ENCODE measurements at places on chromosomes 6 and 20.
A peak's percentile ranks its signal among the peaks of the same experiment; 100 is the strongest.

- H3K4me3 ChIP-seq, result no peak within 1 kb of the TSS
- peaks cover 2% of the 10 kb centered on the region for H3K4me1 ChIP-seq
- H3K36me3 ChIP-seq, result no peaks in the 10 kb centered on the region
- no peak within 1 kb of the TSS for H3K27ac ChIP-seq
- H3K27me3 ChIP-seq, result peaks cover 18% of the 10 kb centered on the region
- no peak for DNase-seq
These were observed at the start of gene TREM2 for GRCh38 chr6:41162687-41163418. Gene TREM2 (minus strand): TSS chr6:41163116. CDS start chr6:41163082, 34 bp downstream.

GRCh38 chr6:119768201-119768600 lies 418.6 kb upstream of the MAN1A1 start:
- no peaks in the 10 kb centered on the region for H3K36me3 ChIP-seq
- no peak for DNase-seq
- H3K4me1 ChIP-seq, result no peaks in the 10 kb centered on the region
- H3K4me3 ChIP-seq, result no peak overlapping the region
- no peak overlapping the region for H3K27ac ChIP-seq

GRCh38 chr6:72798196-72798595 lies 176.3 kb downstream of the KCNQ5 start:
- DNase-seq, result peak; percentile 60
- no peak overlapping the region for H3K27ac ChIP-seq
- H3K27me3 ChIP-seq, result no peaks in the 10 kb centered on the region

- DNase-seq, result no peak
- H3K27me3 ChIP-seq, result no peaks in the 10 kb centered on the region
- H3K4me1 ChIP-seq, result no peaks in the 10 kb centered on the region
- no peaks in the 10 kb centered on the region for H3K36me3 ChIP-seq
These were observed 225.6 kb upstream of the JARID2 start for GRCh38 chr6:15020119-15020770.

- peaks cover 6% of the 10 kb centered on the region for H3K36me3 ChIP-seq
- peaks cover 2% of the 10 kb centered on the region for H3K4me1 ChIP-seq
- H3K4me3 ChIP-seq, result no peak overlapping the region
- no peaks in the 10 kb centered on the region for H3K27me3 ChIP-seq
- DNase-seq, result no peak
- no peak overlapping the region for H3K27ac ChIP-seq
These were observed 162.6 kb downstream of the CARMIL1 start for GRCh38 chr6:25441663-25442270.

GRCh38 chr20:47466213-47466612 lies 35.5 kb upstream of the NCOA3 start:
- DNase-seq, result no peak
- H3K27me3 ChIP-seq, result no peaks in the 10 kb centered on the region
- peaks cover 1% of the 10 kb centered on the region for H3K4me1 ChIP-seq
- H3K36me3 ChIP-seq, result no peaks in the 10 kb centered on the region
- H3K27ac ChIP-seq, result no peak overlapping the region

- peaks cover 7% of the 10 kb centered on the region for H3K36me3 ChIP-seq
- DNase-seq, result no peak
- H3K4me1 ChIP-seq, result peaks cover 11% of the 10 kb centered on the region
These were observed 14.7 kb downstream of the FAM110A start for GRCh38 chr20:848193-848592.

DNA sequence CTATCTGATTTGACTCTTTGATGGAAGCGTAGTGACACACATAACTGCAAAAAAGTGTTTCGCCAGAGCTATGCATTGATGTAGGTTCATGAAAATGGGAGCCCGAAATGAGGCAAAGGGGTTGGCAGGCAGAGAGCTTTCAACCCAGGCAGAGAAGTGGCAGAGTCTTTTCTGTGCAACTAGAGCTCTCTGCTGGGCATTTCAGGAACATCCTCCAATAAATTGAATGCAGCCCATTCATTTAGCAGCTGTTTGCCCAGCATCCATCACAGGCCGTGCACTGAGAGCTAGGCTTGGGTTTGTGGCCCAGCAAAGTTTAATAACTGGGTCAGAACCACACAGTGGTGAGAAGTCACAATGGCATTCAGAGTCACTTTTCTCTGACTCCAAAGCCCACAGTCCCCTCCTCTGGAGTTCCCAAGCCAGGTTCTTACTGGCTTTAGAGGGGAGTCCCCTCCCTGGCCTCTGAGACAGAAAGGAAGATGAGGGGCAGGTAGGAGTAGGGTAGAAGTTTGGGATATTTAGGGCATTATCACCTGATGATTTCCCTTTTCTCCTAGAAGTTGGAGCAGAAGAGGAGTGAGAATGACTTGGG lies 31.8 kb upstream of the ELMO2 start:
- peak; percentile 34 for DNase-seq
- no peaks in the 10 kb centered on the region for H3K36me3 ChIP-seq
- H3K27ac ChIP-seq, result no peak overlapping the region

GRCh38 chr6:84752118-84752850 lies 12.1 kb downstream of the TBX18 start:
- H3K27ac ChIP-seq, result no peak overlapping the region
- no peak overlapping the region for H3K4me3 ChIP-seq
- peaks cover 2% of the 10 kb centered on the region for H3K4me1 ChIP-seq
- no peaks in the 10 kb centered on the region for H3K27me3 ChIP-seq
- peaks cover 89% of the 10 kb centered on the region for H3K36me3 ChIP-seq

- H3K4me3 ChIP-seq, result no peak overlapping the region
- H3K36me3 ChIP-seq, result no peaks in the 10 kb centered on the region
- peak; percentile 45 for DNase-seq
- no peaks in the 10 kb centered on the region for H3K27me3 ChIP-seq
- peak overlapping the region; percentile 67 for H3K27ac ChIP-seq
- H3K4me1 ChIP-seq, result peaks cover 8% of the 10 kb centered on the region
These were observed 5.6 kb upstream of the VNN2 start for GRCh38 chr6:132763269-132763668.

- peaks cover 40% of the 10 kb centered on the region for H3K4me1 ChIP-seq
- peak overlapping the region; percentile 95 for H3K27ac ChIP-seq
- peaks cover 64% of the 10 kb centered on the region for H3K36me3 ChIP-seq
- DNase-seq, result peak; percentile 93
These were observed 1.2 kb downstream of the SLC2A4RG start for GRCh38 chr20:63740627-63741353.

GRCh38 chr6:138198430-138199091 lies 19.7 kb downstream of the PBOV1 start:
- H3K4me1 ChIP-seq, result no peaks in the 10 kb centered on the region
- DNase-seq, result no peak
- H3K36me3 ChIP-seq, result no peaks in the 10 kb centered on the region
- no peak overlapping the region for H3K27ac ChIP-seq
- peaks cover 4% of the 10 kb centered on the region for H3K27me3 ChIP-seq

- DNase-seq, result peak; percentile 13
- H3K4me1 ChIP-seq, result peaks cover 8% of the 10 kb centered on the region
These were observed 208.9 kb upstream of the SNX9 start for GRCh38 chr6:157614026-157614568.

GRCh38 chr20:2451939-2452732 lies 18.5 kb downstream of the SNRPB start:
- peak; percentile 65 for DNase-seq
- H3K4me3 ChIP-seq, result no peak overlapping the region

GRCh38 chr20:17810062-17810631 lies 110.4 kb downstream of the BANF2 start:
- no peak overlapping the region for H3K27ac ChIP-seq
- no peak overlapping the region for H3K4me3 ChIP-seq
- no peaks in the 10 kb centered on the region for H3K36me3 ChIP-seq
- peak; percentile 55 for DNase-seq
- H3K27me3 ChIP-seq, result no peaks in the 10 kb centered on the region

- peaks cover 45% of the 10 kb centered on the region for H3K27me3 ChIP-seq
- peaks cover 20% of the 10 kb centered on the region for H3K4me1 ChIP-seq
- no peaks in the 10 kb centered on the region for H3K36me3 ChIP-seq
- H3K4me3 ChIP-seq, result peak within 1 kb of the TSS; percentile 67
- H3K27ac ChIP-seq, result no peak within 1 kb of the TSS
These were observed at the start of gene CPNE5 for GRCh38 chr6:36838896-36839748. Gene CPNE5 (minus strand): TSS chr6:36839444. CDS start chr6:36839377, 67 bp downstream.

DNA sequence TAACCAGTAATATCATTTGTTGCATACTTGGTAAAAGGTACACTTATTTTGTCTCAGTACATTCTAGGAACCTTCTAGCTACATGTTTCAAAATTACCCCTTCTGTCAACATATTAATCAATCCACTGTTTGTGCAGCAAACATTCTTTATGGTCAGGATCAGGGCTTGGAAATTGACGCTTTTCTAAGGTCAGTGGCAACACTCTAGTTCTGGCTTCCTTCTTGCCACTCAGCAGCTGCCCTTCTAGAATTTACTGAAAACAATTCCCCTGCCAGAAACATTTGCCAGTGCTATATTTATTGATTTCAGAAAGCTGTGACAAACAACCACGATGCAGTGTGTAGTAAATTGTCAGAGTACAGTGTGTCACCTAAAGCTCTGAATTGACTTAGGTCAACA lies 84.7 kb upstream of the FBXL4 start:
- H3K4me1 ChIP-seq, result no peaks in the 10 kb centered on the region
- no peak for DNase-seq
- H3K4me3 ChIP-seq, result no peak overlapping the region
- no peak overlapping the region for H3K27ac ChIP-seq
- peaks cover 1% of the 10 kb centered on the region for H3K27me3 ChIP-seq

DNA sequence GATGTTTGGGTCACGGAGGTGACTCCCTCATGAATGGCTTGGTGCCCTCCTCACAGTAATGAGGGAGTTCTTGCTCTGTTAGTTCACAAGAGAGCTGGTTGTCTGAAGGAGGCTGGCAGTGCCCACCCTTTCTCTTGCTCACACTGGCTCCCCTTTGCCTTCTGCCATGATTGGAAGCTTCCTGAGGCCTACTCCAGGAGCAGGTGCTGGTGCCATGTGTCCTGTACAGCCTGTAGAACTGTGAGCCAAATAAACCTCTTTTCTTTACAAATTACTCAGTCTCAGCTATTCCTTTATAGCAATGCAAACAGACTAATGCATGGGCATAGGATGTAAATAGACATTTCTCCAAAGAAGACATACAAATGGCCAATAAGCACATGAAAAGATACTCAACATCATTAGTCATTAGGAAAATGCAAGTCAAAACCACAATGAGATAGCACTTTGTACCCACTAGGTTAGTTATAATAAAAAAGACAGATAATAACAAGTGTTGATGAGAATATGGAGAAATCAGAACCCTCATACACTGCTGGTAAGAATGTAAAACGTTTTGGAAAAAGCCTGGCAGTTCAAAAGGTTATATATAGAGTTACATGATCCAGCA lies 17.7 kb downstream of the C20orf203 start:
- H3K36me3 ChIP-seq, result no peaks in the 10 kb centered on the region
- DNase-seq, result no peak
- peaks cover 6% of the 10 kb centered on the region for H3K27me3 ChIP-seq
- peaks cover 2% of the 10 kb centered on the region for H3K4me1 ChIP-seq
- no peak overlapping the region for H3K4me3 ChIP-seq

DNA sequence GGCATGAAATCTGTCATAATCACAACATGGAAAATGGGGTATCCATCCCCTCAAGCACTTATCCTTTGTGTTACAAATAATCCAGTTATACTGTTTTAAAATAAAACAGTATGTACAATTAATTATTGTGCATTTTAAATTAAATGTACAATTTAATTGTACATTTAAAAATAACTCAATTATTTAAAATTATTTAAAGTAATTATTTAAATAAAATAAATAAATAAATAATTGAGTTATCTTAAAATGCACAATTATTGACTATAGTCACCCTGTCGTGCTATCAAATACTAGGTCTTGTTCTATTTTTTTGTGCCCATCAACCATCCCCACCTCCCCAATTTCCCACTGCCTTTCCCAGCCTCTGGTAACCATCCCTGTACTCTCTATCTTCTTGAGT lies 66.9 kb upstream of the KCNG1 start:
- DNase-seq, result no peak
- peaks cover 70% of the 10 kb centered on the region for H3K27me3 ChIP-seq
- no peaks in the 10 kb centered on the region for H3K36me3 ChIP-seq
- H3K4me3 ChIP-seq, result no peak overlapping the region

GRCh38 chr6:6546318-6547109 lies 42.0 kb upstream of the LY86 start:
- peaks cover 9% of the 10 kb centered on the region for H3K4me1 ChIP-seq
- H3K36me3 ChIP-seq, result no peaks in the 10 kb centered on the region
- peak overlapping the region; percentile 49 for H3K4me3 ChIP-seq
- peaks cover 23% of the 10 kb centered on the region for H3K27me3 ChIP-seq

DNA sequence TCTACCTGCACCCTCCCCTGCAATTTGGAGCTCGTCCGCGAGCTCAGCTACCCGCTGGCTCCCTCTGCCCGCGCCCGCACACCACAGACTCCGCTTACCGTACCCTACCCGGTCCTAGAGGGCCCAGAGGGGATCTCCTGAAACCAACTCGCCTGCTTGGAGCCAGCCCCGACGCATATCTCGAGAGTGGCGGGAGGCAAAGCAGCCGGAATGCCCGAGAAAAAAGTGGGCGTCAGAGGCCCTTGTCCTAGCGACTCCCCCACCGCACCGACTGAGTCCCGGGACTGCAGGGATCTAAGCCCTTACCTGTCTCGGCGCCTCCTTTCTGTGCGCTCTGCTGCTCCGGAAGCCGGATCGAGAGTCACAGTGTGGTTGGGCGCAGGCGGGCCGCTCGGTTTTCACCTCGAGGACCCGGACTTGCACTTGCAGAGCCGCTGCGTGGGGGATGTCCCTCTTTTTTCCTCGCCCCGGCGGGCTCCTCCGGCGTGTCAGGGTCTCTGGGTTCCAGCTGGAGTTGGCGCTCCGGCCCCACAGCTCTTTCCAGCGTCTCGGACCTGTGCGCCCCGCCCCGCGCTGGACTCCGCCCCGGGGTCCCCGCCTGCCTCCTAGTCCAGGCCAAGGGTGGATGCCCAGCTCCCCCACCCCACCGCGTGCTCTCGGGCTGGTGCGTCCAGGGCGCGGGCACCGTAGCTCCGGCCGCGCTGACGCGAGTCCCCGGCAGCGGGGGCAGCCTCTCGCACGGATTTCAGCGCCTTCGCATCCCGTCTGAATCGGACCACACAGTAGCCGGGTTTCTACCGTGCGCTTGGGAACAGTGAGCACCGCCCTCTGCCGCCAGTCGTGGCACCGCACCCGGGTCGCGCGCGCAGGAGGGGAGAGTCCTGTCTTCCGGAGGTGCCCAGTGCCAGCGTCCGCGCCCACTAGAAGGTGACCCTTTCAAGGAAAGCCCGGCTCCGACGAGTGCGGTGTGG lies at the start of gene PROKR2:
TSS of gene PROKR2 (minus strand) at position 767 of the 971 bp plus-strand sequence. CDS start 2,585 bp downstream, outside the sequence.
- H3K27me3 ChIP-seq, result peaks cover 50% of the 10 kb centered on the region
- no peak within 1 kb of the TSS for H3K4me3 ChIP-seq
- DNase-seq, result peak; percentile 4

- no peaks in the 10 kb centered on the region for H3K36me3 ChIP-seq
- no peaks in the 10 kb centered on the region for H3K4me1 ChIP-seq
- DNase-seq, result no peak
These were observed 112.1 kb downstream of the TOX2 start for GRCh38 chr20:44026647-44027342.

- no peaks in the 10 kb centered on the region for H3K36me3 ChIP-seq
- DNase-seq, result peak; percentile 28
- no peak overlapping the region for H3K4me3 ChIP-seq
- H3K27ac ChIP-seq, result no peak overlapping the region
These were observed 57.4 kb downstream of the SLC24A3 start for GRCh38 chr20:19269737-19270340.

DNA sequence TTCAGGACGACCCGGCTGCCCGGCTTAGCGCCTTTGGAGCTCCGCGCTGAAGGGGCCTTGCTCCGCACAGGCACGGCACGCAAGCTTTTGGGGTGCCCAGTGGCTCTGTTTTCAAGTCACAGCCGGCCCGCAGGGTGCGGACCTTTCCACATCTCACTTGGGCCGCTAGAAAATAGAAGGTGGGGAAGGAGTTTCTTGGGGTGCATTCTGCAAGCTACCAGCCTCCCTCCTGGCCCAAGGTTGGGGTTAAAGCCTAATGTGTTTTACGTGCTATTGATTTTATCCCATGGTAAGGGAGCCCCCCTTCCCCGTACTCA lies 561 bp downstream of the KAT14 start:
- peak overlapping the region; percentile 94 for H3K4me3 ChIP-seq
- no peak for DNase-seq
- no peak overlapping the region for H3K27ac ChIP-seq
- no peaks in the 10 kb centered on the region for H3K27me3 ChIP-seq
- peaks cover 2% of the 10 kb centered on the region for H3K4me1 ChIP-seq
